ENCODE measurements at places on chromosomes 5 and 9.

DNA sequence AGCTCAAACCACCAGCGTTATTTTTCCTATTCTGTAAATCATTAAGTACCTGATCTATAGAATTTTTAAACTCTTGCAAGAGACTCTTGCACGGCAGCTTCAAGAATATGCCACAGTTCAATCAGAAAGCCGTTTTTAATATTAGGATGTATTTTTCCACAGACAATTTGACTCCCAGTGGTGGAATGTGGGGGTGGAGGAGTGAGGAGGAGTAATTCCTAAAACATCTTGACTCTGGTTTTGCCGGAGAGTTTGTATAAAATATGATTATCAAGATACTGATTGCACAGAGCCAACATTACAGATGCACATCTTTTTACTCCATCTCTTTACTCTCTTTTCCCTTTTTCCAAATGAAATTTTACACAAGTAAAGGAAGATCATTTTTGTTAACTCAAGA, 288.3 kb downstream of the ENC1 start:
- no peak for DNase-seq

- DNase-seq, result no peak
These were observed 20.2 kb upstream of the NREP start for GRCh38 chr5:111776913-111777781.

- DNase-seq, result no peak
These were observed 16.0 kb downstream of the TRMO start for GRCh38 chr9:97906236-97906831.

GRCh38 chr5:113193311-113193978, 216.8 kb downstream of the DCP2 start:
- no peak for DNase-seq
